ENCODE measurements at places on chromosomes 1 and 21.

- DNase-seq, result no peak
Observed at GRCh38 chr1:110787328-110788071, 85.4 kb upstream of the CD53 start.

GRCh38 chr1:47852006-47852718 is 145.0 kb downstream of the TRABD2B start:
- no peak for DNase-seq

- DNase-seq, result no peak
Observed at GRCh38 chr1:70719154-70719553, 308.1 kb downstream of the CTH start.

GRCh38 chr21:15031790-15032357 is 32.9 kb downstream of the NRIP1 start:
- DNase-seq, result no peak

DNA sequence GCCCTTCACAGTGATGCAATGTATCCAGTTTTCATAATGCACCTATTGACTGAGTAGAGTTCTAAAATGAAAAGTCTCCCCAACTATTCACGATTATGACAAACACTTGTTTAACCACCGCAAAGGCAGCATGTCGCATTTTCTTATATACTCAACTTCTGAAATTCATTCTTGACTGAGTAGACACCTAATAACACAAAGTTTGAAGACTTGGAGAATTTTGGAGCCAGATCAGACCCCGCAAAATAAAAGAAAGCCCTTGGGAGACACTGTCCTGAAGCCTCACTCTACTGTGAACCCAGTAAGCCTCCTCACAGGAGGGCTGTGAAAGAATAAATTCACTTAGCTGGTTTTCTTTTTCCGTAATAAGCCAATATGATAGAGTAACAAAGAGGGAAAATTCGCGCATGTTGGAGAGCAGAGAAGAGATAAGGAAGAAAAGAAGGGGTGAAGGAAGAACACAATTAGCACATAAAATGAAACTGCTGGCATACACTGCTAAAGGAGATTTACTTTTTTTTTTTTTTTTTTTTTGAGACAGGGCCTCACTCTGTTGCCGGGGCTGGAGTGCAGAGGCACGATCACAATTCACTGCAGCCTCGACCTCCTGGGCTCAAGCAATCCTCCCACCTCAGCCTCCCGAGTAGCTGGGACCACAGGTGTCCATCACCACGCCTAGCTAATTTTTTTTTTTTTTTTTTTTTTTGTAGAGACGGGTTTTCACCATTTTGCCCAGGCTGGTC is 492 bp upstream of the COLGALT2 start:
- DNase-seq, result no peak

GRCh38 chr1:56586502-56586901 is 7.1 kb upstream of the PLPP3 start:
- DNase-seq, result no peak

- no peak for DNase-seq
Observed at GRCh38 chr1:203271018-203271743, 34.1 kb upstream of the BTG2 start.

DNA sequence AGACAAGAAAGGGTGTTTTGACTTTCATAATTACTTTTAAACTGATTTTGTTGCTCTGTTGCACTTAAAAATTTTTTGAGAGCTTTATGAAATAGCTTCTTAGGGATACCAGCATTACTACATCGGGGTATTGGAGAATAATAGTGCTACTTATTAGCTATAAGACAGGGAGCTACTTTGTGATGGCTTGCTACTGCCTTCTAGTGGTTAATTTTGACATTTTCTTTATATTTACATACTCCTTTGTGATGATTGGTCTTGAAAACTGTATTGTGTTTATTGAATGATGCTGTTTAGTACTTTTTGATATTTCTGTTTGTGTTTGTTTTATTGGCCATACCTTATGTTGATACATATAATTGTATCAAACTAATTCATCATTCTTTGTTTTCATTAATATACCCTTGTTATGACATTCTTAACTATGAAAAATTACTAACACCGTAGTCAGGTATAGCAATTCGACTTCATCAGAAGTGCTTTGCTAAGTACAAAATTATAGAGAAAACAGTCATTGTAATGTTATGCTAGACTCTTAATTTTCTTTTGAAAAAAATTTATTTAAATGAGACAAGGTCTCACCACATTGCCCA is 85.5 kb downstream of the CLIC4 start:
- peak; percentile 56 for DNase-seq

DNA sequence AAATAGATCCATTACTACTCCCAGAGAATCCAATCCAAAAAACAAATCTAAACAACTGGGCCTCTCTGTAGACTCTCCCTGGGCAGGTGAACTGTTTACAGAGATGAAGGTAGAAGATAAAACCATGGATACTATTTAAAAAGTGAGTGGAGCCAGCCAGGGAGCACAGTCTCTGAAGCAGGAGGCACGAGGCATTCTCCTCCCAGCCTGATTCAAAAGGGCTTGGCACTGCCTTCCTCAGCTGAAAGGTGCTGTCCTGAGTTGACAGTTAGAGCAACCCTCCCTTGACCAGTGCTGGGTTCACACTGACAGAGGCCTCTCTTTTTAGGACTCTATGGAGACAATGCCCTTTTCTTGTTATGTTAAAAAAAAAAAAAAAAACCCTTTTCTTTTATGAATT is 36.8 kb downstream of the HENMT1 start:
- DNase-seq, result no peak

- no peak for DNase-seq
Observed at GRCh38 chr1:151455966-151456365, 3.3 kb downstream of the POGZ start.

- no peak for DNase-seq
Observed at GRCh38 chr1:219373616-219373935, 199.9 kb downstream of the LYPLAL1 start.

- peak; percentile 84 for DNase-seq
Observed at GRCh38 chr21:33155422-33155821, 74.3 kb upstream of the IFNAR2 start.

GRCh38 chr21:32463889-32464300 is 51.4 kb downstream of the EVA1C start:
- no peak for DNase-seq

GRCh38 chr1:47883963-47884362 is 113.2 kb downstream of the TRABD2B start:
- no peak for DNase-seq

DNA sequence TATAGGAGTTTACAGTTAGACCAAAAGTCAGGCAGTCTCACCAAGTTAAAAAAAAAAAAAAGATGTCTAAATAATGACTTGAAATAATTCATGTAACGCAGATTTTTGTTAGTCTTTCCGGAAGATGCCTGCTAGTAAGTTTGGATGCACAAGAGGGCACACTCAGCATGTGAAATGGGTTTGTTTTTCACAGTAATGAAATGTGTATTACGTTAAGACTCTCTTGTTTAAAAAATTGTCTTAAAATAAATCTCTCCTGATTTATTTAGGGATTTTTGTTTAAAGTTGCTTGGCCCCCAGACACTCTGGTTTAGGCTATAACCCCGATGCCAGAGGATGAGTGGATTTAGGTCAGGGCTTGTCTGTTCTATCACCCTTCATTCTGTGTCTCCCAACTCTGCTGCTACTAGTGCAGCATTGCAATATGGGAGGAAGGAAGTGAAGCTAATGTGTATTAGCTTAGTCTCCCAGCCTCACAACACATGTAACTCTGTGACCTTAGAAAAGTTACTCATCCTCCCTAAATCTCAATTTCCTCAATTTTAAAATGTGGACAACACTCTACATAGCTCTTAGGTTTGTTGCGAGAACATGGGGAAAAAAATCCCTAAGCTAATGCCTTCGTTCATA is 25.7 kb downstream of the CTH start:
- DNase-seq, result no peak

DNA sequence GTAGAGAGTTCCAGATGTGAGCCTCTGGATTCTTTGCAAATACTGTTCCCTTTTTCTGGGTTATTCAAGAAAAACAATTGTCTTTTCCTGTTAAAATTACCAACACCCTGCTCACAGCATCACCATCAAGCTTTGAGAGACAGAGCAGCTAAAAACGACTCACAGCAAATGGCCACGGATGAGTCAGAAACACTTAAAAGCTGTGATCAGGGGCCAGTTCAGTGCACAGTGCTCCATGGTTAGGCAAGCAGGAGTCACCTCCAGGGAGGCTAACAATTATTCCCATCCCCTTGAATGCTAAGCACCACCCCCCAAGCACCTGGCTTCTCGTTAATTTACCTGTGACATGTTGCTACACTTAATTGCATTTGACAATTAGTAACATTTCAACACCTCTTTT is 128.4 kb upstream of the CAMK1G start:
- no peak for DNase-seq

- no peak for DNase-seq
Observed at GRCh38 chr1:18554099-18554498, 73.4 kb downstream of the KLHDC7A start.

DNA sequence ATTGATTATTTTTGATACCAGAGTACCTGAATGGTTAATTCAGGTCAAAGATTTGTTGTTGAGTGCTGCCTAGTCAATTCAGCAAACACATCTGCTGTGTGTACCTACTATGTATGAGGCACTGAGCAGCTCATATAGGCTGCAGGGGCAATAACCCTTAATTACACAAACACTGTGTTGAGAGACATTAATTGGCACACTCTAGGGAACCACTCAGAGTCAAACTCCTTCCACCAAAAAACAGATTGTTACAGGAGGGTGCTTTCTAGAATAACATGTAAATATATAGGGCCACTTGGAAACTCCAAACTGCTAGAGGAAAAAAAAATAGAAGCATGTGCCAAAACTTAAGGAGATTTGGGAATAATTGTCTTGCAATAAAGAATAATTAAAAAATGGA is 31.3 kb downstream of the UBE2U start:
- peak; percentile 21 for DNase-seq

GRCh38 chr1:64343105-64343822 is 126.7 kb upstream of the CACHD1 start:
- no peak for DNase-seq

DNA sequence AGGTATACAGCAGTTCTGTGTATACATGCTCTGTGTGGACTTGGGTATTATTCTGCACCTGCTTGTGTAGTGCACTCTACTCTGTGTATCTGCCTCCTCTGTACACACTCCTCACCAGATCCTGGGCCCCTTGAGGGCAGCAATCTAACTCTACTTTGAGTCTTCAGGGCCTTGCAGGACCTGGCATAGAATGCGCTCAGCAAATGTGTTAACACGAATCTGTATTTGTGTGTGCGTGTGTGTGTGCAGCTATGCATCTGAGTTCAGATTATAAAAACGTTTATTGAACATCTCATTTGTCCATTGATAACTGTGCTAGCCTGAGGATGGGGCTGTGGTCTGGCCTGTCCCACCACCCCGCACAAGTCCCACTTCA is 3.9 kb upstream of the MEF2D start:
- no peak for DNase-seq

- DNase-seq, result no peak
Observed at GRCh38 chr1:91553177-91553591, 52.5 kb downstream of the CDC7 start.

GRCh38 chr21:15526798-15527197 is 203.0 kb upstream of the USP25 start:
- DNase-seq, result no peak

GRCh38 chr1:20079661-20080305 is 9.8 kb downstream of the PLA2G5 start:
- DNase-seq, result no peak

DNA sequence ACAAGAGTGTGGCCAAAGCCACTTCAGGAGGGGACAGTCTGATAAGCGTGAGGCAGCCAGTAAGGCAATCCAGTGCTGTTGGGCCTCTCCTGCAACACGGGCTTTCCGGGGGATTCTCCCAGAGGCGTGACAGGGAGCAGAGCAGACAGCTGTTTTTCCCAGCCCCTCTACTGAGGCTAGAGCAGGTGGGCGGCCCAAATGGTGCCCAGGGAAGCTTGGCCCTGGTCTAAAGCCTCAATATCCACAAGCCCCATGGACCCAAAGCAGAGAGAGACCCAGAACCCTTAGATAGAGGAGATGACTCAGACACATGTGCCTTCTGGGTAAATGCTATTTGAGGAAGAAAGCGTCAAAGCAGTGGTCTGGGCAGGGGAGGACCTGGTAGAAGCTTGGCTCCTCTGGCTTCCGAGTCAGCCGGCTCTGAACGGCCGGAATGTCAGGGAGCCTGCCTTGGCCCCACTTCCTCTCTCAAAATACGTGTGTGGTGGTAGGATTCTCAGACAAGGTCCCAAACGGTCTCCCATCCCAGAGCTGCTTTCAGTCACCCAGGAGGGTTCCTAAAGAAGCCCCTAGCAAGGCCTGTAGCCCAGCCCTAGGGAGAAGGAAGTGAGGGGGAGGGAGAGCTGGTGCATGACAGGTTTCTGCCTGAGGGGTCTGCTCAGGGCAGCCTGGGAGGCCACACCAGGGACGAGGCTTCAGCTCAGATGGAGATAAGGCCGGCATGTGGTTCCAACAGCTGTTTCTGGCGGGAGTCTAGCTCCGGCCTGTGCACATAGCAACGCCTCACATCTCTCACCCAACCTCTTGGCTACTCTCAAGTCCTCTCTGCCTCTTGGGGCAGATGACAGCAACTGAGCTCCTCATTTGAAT is 28.8 kb downstream of the PIK3C2B start:
- no peak for DNase-seq
